ENCODE measurements at places on chromosomes 2 and 18. TPM values are rescaled to one million over a fixed set of nuclear protein-coding genes. Genes with fewer than 3 reads are reported as not detected.

RAD51AP2 gene
- polyA plus RNA-seq: 0.12 TPM

- no peak for DNase-seq
Measured at GRCh38 chr2:11748018-11748860, 1.8 kb downstream of the LPIN1 start.

DNA sequence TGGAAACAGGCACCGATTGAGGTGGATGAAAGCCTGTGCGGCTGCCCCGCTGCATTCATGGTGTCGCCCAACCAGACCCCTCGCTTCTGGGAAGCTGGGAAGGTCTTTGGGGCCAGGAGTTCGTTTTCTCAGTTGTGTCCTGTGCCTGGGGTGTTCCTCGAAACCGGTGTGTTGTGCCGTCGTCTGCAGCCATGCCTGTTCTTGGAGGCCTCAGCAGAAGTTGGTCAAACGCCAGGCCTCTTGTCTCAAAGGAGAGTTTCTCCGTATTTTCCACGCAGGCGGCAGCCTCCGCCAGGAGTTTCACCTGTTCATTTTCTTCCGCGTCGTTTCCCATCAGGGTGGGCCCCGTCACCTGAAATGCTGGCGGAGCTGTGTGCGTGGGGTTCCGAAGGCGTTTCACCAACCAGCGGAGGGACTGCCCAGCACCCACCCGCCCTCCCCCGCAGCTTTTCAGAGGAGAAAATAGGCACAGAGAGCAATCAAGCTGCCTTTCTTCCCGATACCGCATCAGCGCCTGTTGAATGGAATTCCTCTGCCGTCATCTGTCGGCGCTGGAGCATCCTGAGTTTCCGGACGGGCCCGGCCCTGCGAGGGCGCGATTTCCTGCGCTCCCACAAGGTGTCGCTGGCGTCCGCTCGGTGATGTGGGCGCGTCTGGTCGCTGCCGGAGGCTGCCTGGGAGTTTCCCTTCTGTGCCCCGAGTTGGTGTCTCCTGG is 17.0 kb upstream of the NFATC1 start:
- peak; percentile 87 for DNase-seq

IL1RN gene
- 0.64 TPM for polyA plus RNA-seq

MAP2 gene
- 12.3 TPM for polyA plus RNA-seq

- DNase-seq: no peak
Measured at GRCh38 chr2:200620606-200621390, 35.0 kb downstream of the AOX1 start.

SUPT7L gene
- 39.2 TPM for polyA plus RNA-seq

POTEC gene
- not detected for polyA plus RNA-seq

DNA sequence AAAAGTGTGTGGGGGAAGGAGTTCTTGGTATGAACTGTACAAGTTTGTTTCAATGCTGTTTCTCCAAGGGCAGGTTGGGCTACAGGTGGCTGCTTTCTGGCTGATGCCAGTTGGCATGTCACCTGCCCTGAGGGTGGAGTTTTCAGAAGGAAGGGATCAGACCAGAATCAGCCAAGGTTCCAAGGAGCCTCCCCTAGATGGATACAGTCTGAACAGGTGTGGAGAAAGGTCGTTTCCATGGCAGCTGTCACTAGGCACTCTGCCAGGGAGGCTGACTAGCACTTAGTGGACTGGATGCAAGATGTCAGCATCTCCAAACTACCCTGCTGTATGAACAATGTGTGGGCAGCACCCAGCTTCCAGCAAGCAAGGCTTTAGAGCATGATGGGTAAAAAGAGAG is 444.4 kb upstream of the HNRNPA3 start:
- DNase-seq: no peak

SKA1 gene
- 2.9 TPM for polyA plus RNA-seq

DNA sequence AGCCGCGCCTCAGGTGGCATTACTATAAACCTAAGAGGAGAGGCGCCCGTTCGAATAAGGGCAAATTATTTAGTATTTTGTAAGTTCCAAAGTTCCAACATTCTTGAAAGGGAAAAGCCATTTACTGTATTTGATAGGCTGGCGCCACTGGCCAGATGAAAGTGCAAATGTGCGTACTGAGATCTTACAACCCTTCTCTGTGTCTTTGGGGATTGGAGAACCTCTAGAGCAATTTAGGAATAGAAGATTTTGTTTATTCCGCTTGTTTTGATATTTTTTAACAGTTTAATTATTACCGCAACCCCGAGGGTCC is 467 bp upstream of the WDR35 start:
- no peak for DNase-seq

AQP4 gene
- polyA plus RNA-seq: 0.52 TPM

DNA sequence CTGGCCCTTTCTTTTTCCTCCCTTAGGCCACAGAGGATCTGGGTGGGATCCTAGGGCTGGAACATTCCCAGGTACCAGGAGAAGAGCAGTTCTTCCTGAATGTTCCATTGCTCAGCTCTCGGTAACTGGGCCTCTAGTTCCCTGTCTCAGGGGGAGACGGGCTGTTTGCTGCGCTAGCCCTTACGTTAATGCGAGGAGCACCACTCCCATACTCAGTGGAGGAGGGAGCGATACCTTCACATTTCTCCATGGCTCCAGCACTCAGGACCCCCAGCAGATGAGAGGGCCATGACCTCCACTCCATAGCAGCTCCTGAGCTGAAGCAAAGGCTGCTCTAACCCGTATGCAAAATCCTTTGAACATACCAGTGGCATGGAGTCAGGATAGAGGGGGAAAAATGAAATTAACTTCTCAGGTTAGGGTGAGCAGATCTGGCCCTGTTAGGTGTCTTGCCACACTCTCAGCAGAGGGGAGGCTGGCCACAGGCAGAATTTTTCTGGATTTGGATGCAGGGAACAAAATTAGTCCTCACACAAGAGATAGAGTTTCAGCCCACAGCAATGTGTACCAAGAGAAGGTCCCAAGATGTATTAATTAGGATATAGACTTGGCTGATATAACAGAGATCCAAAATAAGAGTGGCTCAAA is 206.7 kb downstream of the ZFP36L2 start:
- DNase-seq: no peak

IL36RN gene
- polyA plus RNA-seq: 0.34 TPM

- no peak for DNase-seq
Measured at GRCh38 chr2:171083451-171083850, 77.2 kb downstream of the TLK1 start.

GRCh38 chr18:23138471-23138870 is 3.2 kb downstream of the CABLES1 start:
- no peak for DNase-seq

DNA sequence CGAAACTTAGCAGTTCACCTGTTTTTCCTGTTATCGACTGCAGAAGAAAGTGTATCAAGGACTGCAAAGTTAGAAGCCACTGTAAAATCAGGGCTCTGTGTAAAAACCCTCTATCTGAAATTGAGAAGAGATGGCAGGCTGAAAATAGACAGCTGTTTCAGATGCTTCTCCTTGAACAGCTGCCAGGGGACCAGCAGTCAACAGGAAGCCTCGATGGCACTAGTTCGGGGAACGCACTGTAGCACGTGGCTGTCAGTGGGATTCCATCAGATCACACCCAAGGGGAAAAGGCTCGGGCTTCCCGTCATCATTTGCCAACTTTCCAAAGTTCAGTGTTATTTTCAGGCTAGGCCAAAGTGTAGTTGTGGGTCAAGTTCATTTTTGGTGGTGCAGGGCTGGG is 316.9 kb downstream of the TXNL1 start:
- peak; percentile 64 for DNase-seq

AKAIN1 gene
- polyA plus RNA-seq: not detected

DSG2 gene
- polyA plus RNA-seq: 7.7 TPM

- no peak for DNase-seq
Measured at GRCh38 chr2:138012968-138013367, 48.7 kb downstream of the HNMT start.

ADGRF3 gene
- 0.23 TPM for polyA plus RNA-seq

- no peak for DNase-seq
Measured at GRCh38 chr2:74119339-74119738, 28.4 kb downstream of the BOLA3 start.

GRCh38 chr2:107303964-107304363 is 418.0 kb upstream of the ST6GAL2 start:
- no peak for DNase-seq

All from muscle of back (tissue), 13 donors.